ENCODE measurements at places on chromosomes 6 and 20.

DNA sequence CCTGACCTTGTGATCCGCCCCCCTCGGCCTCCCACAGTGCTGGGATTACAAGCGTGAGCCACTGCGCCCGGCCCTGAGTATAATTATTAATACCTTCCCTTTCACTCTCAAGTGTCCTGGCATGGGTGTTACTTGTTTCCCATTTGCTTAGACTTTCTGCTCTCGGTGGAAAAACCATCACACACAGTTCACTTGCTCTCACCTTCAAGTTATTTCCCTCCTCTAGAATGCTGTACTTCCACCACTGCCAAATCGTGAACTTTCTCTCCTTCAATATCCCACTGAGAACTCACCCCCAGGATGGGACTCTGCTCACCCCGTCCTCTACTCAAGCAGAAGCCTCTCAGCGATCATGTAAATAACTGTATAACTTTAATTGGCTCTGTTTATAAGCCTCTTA is 4.6 kb upstream of the HIVEP1 start:
- DNase-seq = no peak

DNA sequence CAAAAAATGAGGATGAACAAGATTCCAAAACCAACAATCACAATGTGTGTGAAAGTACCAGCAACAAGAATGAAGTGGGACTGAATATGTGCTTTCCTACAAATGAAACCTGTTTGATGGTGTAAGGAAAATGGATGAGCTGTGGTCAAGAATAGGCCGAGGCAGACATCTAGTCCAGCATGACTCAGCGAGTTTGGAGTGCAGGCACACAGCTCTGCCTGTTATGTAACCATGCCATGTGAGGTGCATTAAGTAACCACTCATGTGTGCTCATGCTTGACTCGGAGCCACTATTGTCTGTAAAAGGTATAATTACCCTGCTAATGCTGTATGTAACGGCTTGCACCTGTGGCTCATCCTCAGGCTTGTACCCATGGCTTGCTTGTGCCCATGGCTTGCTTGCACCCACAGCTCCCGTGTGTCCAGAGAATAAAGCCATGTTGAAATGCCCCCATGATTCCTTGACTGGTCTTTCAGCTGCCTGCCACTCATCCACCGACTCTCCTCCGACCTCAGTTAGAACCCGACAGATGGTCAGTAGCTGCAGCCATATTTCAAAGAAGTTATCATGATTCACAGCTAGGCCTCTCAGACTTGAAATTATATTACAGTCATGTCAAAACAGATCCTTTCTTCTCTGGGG is 98.7 kb downstream of the BACH2 start:
- peak; percentile 50 for DNase-seq

GRCh38 chr20:42740226-42740870 is 449.4 kb downstream of the PTPRT start:
- no peak for DNase-seq

DNA sequence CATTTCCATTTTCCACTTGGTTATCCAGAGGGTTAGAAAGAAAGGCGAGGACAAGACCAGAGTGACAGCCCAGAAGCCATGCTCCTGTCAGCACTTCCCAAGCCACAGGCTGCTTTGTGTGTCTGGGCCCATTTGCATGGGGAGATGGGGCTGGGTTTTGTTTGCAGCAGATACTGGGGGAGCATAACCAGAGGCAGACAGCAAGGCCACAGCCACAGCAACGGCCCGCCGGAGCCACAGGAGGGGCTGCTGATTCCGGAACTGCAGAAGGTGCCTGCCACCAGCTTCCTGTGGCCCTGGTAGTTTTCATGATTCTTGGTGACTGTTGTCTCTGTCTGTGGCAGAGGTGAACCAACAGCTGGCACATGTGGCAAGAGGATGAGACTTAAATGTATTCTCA is 106.6 kb downstream of the DLL1 start:
- no peak for DNase-seq

DNA sequence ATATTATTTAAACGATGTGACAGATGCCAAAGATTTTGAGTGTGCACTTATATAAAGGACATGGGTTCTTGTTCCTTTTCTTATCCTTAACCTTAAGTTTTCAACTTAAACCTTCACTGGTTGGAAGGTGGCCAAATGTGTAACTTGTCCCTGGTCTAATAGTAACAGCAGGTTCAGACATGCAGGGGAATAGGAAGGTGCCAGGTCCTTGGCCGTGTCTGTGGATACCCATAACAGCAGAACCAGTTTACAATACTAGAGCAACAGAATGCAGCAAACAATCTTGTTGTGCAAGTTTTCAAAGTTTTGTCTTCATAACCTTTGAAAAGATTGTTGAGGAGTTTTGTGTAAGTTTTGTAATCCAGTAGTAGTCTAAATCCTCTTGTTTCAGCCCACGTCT is 4.4 kb downstream of the MYB start:
- DNase-seq = no peak

DNA sequence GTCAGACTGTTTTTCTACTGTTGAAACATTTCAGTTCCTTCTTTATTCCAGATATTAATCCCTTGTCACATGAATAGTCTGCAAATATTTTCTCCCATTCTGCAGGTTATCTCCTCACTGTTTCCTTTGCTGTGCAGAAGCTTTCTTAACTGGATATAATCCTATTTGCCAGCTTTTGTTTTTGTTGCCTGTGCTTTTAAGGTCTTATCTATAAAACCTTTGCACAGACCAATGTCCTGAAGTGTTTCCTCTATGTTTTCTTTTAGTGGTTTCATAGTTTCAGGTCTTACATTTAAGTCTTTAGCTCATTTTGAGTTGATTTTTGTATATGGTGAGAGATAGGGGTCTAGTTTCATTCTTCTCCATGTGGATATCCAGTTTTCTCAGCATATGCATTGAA is 19.2 kb downstream of the NCOA6 start:
- DNase-seq = no peak

DNA sequence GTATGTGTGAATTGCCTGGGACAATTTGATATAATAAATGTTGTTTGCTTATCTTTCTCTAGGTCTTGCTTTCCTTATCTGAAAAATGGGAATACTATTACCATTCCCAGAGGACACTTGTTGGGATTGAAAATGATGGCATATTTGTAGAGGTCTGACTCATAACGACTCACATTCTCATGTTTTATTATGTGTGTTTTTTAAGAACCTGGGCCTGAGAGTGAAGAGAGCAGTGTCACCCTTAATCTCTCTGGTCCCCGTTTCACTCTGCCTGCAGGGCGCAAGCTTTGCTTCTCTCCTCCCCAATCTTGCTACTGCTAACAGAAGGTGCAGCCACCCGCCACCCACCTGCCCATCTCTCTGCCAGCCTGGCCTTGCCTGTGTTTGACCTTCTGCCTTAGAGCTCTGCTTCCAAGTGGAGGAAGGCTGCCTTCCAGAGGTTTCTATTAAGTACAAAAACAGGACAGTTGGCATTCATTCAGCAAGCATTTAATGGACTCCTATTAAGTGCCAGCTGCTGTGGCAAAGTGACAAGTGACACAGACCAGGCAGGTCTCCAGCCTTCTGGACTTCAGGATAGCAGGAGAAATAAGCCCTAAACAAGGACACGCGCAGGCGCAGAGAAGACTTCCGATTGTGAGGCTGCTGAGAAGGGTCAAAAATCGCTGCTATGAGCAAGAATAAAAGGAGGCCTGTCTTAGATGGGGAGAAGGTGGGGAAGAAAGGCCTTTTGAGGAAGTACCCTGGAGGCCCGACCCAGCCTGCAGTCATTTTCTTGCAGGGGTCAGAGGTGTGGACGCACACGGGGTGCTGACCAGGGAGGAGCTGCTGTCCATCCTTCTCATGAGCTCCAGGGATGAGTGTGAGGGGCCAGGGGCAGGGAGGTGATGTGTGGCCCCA is 112.5 kb downstream of the JPH2 start:
- no peak for DNase-seq

- DNase-seq = no peak
Observed at GRCh38 chr6:56647172-56647762, 4.6 kb upstream of the DST start.

GRCh38 chr6:169905041-169905807 is 153.8 kb downstream of the ERMARD start:
- no peak for DNase-seq

DNA sequence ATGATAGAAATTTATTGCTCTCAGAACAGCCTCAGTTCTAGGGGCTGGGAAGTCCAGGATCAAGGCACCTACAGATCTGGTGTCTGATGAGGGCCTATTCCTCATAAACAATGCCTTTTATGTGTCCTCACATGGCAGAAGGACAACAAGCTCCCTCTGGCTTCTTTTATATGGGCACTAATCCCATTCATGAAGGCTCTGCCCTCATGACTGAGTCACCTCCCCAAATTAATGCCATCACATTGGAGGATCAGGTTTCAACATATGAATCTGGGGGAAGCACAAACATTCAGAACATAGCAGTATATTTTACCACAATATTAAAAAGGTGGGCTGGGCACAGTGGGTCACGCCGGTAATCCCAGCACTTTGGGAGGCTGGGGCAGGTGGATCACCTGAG is 58.5 kb upstream of the CCN6 start:
- no peak for DNase-seq

- no peak for DNase-seq
Observed at GRCh38 chr6:167100241-167100674, 22.6 kb upstream of the CCR6 start.

GRCh38 chr6:160013987-160014868 is 45.3 kb downstream of the IGF2R start:
- DNase-seq = peak; percentile 24

GRCh38 chr6:118618676-118619377 is 32.6 kb downstream of the CEP85L start:
- DNase-seq = peak; percentile 19

GRCh38 chr6:79632580-79632979 is 1.5 kb downstream of the SH3BGRL2 start:
- no peak for DNase-seq

DNA sequence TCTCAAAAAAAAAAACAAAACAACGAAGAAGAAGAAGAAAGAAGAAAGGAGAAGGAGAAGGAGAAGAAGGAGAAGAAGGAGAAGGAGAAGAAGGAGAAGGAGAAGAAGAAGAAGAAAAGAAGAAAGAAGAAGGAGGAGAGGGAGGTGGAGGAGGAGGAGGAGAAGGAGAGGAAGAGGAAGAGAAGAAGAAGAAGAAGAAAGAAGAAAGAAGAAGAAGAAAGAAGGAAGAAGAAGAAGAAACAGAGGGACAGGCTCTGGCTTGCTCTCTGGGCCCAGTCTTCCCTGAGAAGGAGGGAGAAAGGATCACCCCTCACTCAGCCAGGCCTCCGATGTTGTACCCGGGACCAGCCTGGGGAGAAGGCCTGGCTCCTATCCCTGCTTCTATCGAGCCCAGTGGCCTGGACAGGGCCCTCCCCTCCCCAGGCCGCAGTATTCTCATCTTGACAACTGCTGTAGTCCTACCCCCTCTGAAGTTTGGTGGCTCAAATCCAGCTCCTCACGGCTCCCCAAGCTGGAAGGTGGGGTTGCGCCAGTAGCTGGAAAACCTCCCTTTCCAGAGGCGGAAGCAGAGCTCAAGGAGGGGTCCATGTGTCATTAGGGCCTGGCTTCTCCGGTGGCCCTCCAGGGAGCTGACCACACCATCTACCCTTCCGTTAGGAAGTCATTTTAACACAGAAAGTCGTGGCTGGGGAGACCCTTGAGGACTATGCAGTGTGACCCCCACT is 18.9 kb downstream of the C6orf132 start:
- DNase-seq = no peak
